ENCODE measurements at places on chromosomes 1 and 21.

GRCh38 chr1:41612953-41613352 is 128.5 kb upstream of the EDN2 start:
- DNase-seq: no peak

DNA sequence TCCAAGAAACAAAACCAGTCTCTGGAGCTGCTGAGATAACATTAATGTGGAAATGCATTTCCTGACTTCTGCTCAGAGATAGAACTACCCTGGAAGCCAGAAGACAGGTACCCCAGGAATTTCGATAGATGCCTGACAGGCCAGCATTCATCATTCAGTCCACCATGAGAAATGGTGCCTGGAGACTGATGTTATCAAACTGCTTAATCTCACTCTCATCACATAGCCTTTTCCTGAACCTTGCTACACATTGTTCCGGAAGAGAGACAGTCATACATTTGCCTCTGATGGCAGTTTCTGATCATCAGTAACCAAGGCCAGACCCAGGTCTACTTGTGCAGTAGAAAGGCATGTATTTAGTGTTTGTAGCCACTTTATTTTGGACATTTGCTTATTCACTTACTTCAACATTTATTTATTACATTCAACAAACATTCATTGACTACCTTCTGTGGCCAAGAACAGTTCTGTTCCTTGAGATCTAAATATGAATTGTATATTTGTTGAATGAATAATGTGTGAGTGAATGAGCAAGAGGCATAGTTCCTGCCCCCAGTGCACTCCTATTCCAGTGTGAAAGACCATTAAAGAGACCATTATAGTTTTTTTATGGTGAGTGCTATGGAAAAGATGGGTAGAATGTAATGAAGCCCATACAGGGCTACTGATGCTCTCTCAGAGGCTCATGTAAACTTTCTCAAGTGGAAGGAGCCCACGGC is 485.7 kb downstream of the NUF2 start:
- no peak for DNase-seq

DNA sequence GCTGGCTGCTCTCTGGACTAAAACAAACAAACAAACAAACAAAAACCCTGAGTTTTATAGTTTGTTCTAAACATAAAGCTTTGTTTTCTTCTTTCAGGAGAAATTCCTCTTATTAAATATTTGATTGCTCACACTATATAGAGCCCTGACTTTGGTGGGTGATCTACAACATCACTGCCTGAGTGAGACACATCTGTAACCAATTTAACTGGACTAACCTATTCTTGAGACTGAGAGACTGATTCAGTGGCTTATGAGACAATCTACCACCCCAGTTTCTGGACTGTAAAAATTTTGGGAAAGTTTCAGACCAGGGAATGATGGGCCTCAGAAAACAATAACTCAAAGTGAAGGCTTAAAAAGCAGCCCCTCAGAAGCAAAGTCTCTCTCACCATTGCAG is 537.0 kb downstream of the NEGR1 start:
- no peak for DNase-seq

GRCh38 chr1:246577720-246578106 is 11.5 kb downstream of the CNST start:
- no peak for DNase-seq

DNA sequence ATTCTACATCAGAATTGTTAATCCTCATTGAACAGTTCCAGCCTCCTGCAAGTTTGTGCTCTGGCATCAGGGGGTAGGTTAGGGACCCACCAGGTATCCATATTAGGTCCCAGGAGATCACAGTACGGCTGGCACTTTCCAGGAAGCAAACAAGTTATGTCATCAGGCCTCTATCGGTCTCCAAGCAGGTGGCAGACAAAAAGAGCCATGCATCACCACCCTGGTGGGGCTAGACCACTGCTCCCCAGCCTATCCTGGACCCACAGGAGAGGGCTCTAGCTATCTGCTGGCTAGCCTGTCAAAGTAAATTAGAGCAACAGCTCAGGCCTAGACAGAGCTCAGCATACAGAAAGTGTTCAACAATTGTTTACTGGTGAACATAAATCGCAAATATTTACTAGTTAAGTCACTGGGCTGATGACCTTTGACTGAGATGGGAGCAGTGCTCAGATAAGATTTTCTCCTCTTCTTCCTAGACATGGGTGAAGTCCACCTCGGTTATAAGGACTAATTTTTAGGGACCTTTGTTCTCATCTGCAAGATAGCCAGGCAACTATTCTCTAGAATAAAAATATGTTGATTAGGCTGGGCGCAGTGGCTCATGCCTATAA is 6.4 kb downstream of the NUAK2 start:
- DNase-seq: no peak

Data from mesendoderm (in vitro differentiated cells).